Suprapubic skin (tissue), 4 donors: ENCODE measurements at places on chromosomes 3 and 15. TPM values are rescaled to one million over a fixed set of nuclear protein-coding genes. Genes with fewer than 3 reads are reported as not detected.

DNA sequence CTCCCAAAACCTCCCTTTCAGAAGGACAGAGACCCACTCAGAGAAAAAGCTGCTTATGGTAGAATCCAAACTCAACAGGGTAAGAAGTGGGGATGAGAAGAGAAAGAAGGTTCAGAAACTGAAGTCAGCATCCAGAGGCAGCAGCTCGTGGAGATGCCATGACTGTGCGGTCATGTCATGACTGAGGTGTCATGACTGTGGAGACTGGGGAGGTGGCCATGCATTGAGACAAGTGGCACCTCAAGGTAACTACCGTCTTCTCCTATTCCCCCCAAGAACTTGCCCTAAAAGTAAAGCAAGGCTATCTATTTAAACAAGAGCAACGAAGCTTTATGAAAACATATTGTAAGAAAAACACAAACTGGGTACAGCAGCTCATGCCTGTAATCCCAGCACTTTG is 15.1 kb downstream of the CHRNA3 start:
- no peak for DNase-seq

DNA sequence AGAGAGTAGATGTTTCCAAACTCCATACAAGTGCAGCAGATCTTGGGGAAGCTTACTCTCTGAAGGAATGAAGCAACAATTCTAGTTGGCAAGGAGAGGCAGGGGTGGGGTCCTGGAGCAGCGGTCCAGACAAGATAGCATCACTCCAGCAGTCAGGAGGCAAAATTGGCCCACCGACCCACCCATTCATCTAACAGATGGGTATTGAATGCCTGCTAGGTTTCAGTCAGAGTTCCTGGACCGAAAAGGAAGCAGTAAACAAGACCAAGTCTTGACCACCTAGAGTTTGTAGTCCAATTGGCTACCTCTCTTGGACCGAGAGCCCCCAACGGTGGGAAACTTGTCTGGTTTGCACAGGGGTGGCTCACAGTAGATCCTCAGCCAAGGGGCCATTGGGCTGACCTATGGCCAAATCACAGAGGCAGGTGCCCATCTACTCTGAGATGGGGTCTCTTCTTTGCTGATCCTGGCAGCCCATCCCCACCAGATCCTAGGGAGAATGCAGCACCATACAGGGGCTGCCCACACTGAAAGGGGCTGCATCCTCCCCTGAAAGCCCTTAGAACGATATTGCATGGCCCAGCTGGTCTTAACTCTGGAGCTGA is 74.3 kb downstream of the CORO2B start:
- DNase-seq = no peak

- no peak for DNase-seq
These were observed 444 bp upstream of the ABHD14A start for GRCh38 chr3:51974277-51974962.

DNA sequence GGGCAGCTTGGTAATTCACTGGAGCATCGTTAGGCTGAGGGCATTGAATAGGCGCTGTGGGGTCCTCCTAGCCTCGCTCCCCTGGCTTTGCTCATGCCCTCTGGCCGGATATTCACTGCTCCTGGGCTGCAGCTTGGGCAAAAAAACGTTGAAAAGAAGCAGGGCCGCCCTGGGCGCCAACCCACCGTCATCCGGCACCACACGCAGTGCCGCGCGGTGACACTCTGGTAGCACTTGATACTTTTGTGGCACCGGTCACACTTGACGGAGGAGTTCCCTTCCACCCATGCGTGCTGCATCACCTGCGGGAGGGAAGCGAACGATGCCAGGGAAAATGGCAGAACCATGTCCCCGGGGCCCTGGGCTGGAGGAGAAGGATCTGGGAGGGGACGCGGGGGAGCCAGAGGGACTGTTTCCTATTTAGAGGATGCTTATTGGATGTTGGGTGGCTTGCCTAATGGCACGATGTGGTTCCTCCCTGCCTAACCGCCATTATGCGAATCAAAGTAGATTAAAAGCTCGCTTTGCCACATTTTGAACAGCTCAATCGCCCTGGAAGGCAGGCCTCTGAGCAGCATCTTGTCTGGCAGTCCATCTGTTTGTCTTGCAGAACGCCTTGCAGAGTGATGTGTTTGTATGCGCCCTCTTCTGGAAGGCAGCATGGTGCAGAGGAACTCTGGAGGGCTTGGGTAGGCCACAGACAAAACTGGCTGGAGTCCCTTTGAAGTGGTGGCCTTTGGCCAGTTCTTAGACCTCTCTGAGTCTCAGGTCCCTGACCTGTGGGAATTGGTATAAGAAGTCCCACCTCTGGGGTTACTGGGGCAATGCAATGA is 93.2 kb downstream of the DGKG start:
- no peak for DNase-seq

DNA sequence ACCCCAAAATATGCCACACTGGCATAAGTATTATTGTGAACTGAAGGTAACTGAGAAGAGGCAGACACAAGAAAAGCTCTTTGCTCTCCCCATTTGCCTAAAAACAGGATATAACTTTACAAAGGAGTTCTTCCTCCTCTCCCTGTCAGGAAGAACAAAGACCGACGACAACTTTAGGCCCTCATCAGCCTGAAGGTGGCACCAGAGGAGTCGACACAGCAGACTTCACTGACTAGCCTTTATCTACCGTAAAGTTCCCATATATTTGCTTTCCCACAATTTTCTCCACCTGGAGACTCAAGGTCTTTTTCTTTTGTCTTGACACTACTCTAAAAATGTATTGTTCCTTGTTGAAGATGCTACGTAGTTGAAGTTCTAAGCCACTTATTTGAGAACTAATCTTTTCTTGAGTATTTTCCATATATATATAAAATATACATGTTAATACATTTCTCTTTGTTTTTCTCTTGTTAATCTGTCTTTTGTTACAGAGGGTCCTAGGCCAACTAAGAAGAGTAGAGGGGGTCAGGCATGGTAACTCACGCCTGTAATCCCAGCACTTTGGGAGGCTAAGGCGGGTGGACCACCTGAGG is 16.2 kb upstream of the XIRP1 start:
- DNase-seq = no peak

DNA sequence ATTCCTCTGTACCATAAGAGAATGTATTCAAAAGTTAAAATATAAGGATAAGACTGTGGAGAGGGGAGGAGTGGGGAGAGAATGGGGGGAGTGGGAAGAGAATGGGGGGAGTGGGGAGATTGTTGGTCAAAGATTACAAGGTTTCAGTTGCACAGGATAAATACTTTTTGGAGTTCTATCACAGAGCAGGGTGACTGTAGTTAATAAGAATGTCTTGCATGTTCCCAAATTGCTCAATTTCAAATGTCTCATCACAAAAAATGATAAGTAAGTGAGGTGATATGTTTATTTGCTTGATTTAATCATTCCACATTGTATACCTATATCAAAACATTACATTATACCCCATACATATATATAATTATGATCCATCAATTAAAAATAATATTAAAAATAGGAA is 23.0 kb upstream of the MEF2A start:
- no peak for DNase-seq

DNA sequence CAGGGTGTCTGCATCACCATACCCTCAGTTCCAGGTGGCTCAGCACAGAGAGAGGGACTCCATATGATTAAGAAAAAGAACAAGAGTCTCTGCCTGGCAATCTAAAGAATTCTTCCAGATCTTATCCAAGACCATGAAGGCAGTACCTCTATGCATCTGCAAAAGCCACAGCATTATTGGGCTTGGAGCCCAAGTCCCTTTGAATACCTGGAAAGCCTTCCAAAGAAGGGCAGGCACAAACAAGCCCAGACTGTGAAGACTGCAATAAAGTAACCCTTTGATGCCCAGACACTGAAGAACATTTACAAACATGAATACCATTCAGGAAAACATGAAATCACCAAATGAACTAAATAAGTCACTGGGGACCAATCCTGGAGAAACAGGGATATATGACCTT is 60.9 kb upstream of the DIPK2A start:
- DNase-seq = no peak

DNA sequence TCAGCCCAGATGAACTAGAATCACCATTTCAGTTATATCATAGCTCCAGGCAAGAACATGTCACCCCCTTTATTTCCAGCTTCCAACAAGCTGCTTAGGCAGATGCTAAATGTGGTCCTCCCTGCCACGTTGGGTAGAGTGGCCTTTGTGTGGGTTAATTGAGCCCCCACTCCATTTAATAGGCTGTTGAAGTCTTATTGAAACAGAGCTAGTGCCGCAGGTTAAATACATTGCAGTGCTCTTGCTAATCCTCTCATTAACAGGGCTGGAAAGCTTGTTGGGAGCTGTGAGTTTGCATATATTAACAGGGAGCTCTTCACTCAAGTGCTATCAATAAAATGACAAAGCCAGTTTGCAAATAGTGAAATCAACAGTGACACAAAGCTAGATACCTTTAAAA is 248.4 kb upstream of the CMC1 start:
- no peak for DNase-seq

GRCh38 chr3:129432671-129433070 is 4.2 kb upstream of the EFCAB12 start:
- no peak for DNase-seq

DNA sequence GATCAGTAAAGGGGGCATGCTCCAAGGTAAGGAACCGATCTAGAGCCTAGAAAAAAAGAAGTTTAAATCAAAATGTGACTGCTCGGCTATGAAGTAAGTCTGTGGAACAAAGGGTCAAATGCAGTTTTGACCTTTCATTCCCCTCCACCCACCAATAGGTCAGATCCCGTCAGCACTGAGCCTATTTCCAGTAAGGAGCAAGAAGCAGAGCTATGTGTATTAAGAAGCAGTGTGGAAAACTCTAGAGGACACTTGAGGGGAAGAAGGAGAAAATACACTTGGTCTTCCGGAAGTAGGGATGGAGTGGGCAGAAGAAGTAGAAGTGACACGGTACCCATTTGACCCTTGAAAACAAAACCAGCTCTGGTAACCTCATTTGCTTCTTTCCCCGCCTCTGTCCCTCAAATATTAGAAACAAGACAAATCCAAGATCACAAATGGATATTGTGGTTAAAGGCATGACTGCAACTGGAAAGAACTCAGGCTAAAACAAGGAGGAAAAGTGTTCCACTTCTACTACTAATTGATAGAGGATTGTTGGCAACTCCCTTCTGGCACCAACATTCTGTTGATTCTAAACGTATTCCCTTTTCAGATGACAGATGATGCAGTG is 888.3 kb upstream of the NR2F2 start:
- DNase-seq = no peak

DNA sequence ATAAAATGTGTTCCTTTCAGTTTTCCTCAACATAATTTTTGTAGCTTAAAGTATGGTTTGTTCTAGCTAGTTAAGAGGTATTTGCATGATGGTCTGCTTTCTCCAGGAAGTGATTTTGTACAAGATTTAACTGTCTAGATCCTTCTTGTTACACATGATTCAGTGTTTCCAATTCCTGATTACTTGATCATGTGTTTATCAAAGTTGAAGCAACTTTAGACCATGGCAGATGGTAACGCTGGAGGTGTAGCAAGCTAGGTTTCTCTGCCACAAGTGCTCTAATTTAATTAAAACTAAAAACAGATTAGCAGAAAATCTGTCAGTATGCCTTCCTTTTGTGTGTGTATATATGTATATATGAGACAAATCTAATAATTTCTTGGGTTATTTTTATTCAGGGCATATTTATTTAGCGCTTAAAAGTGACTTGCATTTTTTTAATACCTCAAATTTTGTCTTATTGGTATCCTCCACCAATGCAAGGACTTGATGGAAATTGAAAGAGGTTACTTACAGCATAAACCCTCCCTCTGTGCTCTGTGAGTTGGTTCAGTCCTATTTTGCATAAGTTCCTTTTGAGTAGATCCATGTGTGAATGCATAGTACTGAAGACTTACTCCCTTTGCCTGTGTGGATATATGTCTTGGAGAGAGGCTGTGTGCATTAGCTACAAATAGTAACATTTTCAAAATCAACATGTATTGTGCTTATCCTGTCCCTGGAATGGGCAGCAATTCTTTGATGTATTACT is 157.3 kb upstream of the CGNL1 start:
- DNase-seq = no peak

DNA sequence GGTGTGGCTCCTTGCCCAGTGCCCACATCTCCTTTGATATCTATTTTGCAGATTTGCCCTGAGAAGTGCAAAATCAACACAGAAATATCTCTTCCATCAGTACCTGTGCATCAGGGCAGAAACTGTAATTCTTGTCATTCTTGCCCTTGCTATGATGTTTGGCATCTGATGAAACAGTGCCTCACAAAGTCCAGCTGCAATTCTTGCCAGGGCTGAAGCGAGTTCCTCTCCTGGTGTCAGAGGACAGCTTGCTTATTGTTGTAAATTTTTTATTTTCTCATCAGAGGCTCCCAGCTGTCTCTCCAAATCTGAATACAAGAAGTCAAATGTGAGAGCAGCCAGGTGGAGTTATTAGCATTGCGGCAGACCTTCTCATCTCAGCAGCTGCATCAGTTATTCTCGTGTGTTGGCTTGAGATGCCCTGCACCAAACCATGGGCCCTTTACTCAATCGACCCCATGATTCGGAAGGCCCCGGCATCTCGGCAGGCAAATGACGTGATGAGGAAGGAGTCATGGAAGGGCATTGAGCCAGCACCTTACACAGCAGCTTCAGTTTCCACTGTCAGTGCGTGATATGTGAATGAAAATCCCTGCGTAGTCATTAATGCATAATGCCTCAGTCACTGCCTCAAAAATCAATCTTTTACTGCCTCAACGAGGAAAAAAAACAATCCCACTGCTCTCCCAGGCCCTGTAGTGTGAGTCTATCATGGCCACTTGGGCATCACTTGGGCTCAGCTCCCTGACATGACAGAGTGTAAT is 93.4 kb downstream of the CCNL1 start:
- DNase-seq = no peak

GRCh38 chr3:136377508-136377907 is 127.4 kb downstream of the PCCB start:
- DNase-seq = no peak

- peak; percentile 83 for DNase-seq
These were observed 95.7 kb downstream of the CPN2 start for GRCh38 chr3:194255252-194256039.

DNA sequence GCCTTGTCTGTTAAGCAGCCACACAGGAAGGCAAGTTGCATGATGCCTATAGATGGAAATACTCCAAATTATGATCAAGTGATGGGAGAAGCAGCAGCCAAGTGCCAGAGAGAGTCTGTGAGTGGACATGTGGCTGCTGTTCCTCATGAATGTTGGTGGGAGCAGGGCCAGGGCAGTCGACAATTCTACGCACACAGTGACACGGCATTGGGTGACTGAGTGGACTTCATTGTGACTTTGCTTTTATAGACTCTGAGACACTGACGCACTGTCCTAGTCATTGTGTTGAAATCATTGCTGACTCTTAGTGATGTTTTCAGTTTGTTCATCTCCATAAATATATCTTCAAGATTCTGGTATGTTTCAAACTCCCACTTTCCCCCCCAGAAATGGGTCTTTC is 246.3 kb upstream of the SEMA6D start:
- DNase-seq = no peak

GRCh38 chr3:43379343-43379742 is 93.0 kb downstream of the SNRK start:
- DNase-seq = peak; percentile 21

- no peak for DNase-seq
These were observed 16.6 kb upstream of the SEMA3F start for GRCh38 chr3:50138266-50139200.

Gene SLC2A2
- total RNA-seq = not detected

Gene MCF2L2
- total RNA-seq = 0.36 TPM

Gene TPRG1
- 30.9 TPM for total RNA-seq

Gene RETNLB
- total RNA-seq = not detected

Gene KLHL40
- not detected for total RNA-seq
